NCI-H460 (cell line): ENCODE measurements at places on chromosomes 4 and X.

GRCh38 chrX:139930916-139931645 lies 1.8 kb downstream of the ATP11C start:
- no peak for DNase-seq

- peak; percentile 6 for DNase-seq
Observed at GRCh38 chrX:95346856-95347255, 1337.8 kb upstream of the DIAPH2 start.

GRCh38 chrX:8204169-8204935 lies 33.3 kb upstream of the VCX2 start:
- DNase-seq, result no peak

DNA sequence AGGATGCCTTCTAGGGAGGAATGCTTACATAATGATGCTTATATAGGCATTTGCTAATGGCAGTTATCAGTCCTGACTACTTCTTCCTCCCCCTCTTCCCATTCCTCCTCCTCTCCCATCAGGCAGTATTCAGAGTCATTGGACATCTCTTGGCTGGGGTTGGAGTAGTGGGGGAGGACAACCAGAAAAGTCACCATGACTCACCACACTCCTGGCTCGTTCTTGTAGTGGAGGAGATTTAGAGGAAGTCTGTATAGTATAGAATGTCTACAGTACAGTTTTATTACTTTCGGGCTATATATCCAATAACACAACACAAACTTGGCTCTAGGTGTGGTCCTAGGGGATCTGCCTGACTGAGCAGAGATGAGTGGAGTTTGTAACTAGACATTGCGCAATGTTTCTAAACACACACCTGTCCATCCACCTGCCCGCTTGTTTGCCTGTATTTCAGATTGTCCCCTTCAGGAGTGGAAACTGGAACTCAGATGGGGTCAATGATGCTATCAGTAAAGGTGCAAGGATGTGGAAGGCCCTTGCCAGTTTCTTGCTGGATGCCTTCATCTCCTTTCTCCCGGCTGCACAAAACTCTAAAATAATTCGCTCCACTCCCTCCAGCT lies 27.9 kb upstream of the KIAA1210 start:
- DNase-seq, result no peak
